ENCODE measurements at places on chromosomes 2 and 18.

DNA sequence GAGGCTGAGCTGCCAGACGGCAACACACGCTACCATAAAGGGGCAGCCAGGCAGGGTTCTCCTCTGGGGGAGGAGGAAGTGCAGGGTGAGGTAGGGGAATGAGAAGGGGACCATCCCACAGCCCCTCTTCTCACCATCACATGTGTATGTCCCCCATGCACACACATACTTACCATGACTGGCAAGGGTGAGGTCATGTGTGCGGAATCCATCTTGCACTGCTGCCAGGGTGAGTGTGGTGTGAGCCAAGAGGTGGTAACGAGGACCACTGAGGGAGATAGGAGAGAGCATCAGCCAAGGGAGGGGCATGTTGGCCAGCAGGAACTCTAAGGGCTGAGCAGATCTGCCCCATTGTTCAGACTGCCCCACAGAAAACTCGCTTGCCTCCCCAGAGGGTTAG lies 7.1 kb downstream of the WDR54 start:
- DNase-seq = no peak

GRCh38 chr2:80002568-80003157 lies 301.9 kb downstream of the LRRTM1 start:
- DNase-seq = no peak

DNA sequence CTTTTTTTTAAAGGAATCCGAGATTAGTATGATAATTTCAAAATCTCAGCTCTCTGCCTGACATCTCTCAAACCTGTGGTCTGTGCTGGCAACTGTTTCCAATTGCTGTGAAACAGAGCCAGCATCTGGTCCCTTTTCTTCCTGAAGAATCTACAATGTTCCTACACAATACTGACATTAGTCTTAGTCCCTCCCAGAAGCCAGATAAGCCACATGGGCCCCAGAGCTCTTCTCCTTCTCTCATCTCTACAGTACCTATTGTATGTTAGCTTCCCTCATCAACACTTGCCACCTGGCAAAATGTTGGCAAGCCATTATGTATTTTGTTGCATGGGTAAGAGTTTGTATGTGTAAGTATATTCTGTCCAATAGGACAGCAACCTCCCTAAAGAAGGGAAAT lies 62.9 kb upstream of the CDKL4 start:
- DNase-seq = no peak

DNA sequence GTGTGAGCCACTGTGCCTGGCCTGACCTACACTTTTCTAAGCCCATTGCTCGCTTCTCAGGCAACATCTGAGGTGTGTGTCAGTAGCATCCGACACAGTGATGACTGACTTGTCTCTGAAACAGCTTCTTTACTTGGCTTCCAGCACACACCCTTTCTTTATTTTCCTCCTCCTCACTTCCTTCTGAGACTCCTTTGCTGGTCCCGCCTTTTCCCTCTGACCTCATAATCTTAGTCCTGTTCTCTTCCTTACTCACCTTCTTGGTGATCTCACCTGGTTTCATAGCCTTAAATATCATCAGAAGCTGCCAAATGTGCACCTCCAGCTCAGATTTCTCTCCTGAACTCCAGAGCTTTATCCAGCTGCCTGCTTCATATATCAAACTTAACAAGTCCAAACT lies 66.6 kb upstream of the PELI1 start:
- no peak for DNase-seq

GRCh38 chr2:64214281-64215115 lies 70.3 kb upstream of the PELI1 start:
- DNase-seq = no peak

- DNase-seq = no peak
These were observed 43.7 kb upstream of the NEB start for GRCh38 chr2:151777935-151778334.

- DNase-seq = no peak
These were observed 24.4 kb downstream of the MBP start for GRCh38 chr18:77108001-77108692.

DNA sequence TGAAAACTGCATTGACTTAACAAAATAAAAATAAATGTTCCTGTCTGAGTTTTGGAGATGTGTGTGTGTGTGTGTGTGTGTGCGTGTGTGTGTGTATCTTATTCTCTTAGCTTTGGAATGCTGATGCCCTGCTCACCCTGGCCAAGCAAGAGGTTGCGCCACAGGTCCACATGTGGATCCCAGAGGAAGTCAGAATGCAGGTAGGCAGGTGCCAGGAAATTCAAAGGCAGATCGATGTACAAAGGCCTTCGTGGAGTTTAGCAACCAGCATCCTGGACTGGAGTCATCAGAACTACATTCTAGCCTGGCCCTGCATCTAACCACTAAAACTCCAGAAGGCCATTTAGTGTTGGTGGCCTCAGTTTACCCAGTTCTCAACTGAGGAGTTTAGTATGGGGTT lies 12.4 kb downstream of the G6PC2 start:
- no peak for DNase-seq

GRCh38 chr2:218999881-219000568 lies 6.8 kb upstream of the CRYBA2 start:
- DNase-seq = no peak
